ENCODE measurements at places on chromosomes 6 and 20.

GRCh38 chr6:28207510-28208110 is 17.5 kb upstream of the ZSCAN9 start:
- DNase-seq = no peak

GRCh38 chr6:138656364-138657064 is 117.1 kb upstream of the CCDC28A start:
- DNase-seq = no peak

DNA sequence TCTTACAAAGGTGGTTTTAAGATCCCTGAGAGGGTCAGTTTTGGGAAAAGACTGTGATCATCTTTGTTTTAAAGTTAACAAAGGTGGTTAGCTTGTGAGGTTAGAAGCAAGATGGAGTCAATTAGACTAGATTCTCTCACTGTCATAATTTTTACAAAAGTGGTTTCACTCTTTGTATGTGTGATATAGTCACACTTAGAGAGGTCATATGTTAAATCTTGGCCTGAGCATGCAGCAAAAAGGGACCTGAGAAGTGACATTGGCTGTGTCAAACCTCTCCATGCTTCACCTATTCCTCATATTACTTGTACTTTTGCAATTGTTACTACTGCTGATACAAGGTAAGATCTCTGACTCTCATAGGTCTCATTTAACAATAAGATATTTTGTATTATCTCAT is 368.0 kb downstream of the TBC1D32 start:
- no peak for DNase-seq

DNA sequence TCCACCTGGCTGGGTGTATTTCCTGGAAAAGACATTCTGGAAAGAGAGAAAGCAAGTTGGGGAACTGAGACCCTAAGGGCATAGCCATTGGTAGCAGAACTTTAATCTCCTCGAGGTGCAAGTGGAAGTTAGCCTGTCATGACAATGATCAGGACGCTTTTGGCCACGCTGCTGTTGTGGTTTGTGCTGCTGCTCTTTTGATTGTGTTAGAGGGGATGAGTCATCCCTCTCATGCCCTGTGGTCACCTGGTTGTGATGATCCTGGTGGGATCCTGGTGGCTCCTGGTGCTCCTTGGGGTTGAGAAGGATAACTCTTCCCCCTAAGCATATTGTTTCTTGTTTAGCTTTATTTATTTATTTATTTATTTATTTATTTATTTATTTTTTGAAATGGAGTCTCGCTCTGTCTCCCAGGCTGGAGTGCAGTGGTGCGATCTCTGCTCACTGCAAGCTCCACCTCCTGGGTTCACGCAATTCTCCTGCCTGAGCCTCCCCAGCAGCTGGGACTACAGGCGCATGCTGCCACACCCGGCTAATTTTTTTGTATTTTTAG is 350.3 kb downstream of the KIF16B start:
- DNase-seq = no peak

GRCh38 chr20:10474606-10475184 is 39.6 kb downstream of the SLX4IP start:
- DNase-seq = no peak

DNA sequence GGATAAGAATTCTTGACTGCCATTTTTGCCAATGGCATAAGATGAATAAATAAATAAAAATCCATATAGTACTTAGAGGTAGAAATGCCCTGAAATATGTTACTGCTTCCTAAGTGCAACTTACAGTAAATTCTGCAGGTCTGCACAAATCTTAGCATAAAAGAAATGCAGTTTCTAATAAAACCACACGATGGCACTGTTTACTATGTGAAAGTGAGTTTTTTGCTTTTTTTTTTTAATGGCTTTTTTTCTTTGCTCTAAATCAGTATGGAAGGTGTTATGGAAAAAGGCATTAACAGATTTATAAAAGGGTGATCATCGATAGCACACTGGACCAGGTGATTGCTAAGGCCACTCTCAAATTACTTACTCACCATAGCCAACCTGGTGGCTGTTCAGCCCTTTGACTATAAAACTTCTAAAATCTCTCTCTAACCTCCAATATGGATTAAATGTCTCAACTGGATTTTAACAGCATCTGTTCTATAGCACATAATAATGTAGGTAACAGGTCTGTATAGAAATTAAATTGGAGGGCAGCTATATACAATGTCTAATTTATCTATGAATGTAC is 45.8 kb downstream of the AHI1 start:
- no peak for DNase-seq

- no peak for DNase-seq
Measured at GRCh38 chr20:3532089-3532615, 61.3 kb downstream of the ATRN start.

- DNase-seq = no peak
Measured at GRCh38 chr6:43299338-43300293, 1.6 kb downstream of the SLC22A7 start.
